ENCODE measurements at places on chromosomes 1 and 21.
A peak's percentile ranks its signal among the peaks of the same experiment; 100 is the strongest.

DNA sequence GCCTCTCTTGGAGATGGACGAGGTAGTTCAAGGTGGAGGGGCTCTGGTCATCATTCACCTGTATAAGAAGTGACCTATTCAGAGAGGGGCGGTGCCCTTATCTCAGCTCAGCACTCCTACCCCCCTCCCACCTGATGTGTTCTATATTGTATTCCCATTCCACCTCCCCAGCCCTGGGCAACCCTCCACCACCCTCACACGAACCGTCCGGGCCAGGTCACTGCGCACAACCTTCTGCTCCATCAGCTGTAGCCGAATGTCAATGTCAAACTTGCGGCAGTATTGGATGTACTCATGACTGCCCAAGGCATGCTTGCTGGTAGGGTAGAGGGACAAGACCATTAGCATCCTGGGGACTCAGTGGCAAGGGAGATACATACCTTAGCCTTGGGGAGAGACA is 34.3 kb downstream of the PIK3C2B start:
- DNase-seq = no peak

DNA sequence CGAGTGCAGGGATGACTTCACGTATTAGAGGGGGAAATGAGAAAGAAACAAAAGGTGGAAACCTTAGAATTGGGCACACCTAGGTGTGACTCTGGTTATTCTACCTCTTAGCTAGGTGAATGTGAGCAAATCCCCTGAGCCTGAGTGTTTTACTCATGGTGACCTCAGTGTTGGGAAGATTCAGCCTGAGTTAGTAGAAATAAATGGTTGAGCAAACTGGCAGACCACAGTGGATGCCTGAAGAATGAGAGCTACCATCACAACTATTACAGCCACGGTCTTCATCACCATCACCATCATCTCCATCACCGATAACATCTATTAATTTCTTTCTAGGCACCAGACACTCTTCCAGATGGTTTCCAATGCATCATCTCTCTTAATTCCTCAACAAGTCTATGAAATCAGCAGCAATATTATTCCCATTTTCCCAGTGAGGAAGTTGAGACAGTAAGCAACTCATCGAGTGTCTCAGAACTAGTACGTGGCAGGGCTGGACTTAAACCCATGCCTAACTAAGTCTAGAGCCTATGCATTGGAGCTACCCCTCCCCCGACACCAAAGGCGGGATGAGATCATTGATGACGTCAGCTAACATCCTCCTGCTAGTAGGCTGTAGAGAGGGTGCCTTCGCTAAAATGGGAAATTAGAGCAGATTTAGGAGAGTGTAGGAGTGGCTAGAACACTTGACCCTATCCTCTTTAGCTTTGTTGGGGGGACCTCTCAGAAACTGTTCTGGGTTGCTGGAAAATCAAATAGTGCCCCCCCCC is 7.9 kb upstream of the KAZN start:
- no peak for DNase-seq

- no peak for DNase-seq
Measured at GRCh38 chr1:113388017-113388620, 2.2 kb upstream of the MAGI3 start.

GRCh38 chr1:59007820-59008598 is 224.2 kb upstream of the JUN start:
- peak; percentile 7 for DNase-seq

DNA sequence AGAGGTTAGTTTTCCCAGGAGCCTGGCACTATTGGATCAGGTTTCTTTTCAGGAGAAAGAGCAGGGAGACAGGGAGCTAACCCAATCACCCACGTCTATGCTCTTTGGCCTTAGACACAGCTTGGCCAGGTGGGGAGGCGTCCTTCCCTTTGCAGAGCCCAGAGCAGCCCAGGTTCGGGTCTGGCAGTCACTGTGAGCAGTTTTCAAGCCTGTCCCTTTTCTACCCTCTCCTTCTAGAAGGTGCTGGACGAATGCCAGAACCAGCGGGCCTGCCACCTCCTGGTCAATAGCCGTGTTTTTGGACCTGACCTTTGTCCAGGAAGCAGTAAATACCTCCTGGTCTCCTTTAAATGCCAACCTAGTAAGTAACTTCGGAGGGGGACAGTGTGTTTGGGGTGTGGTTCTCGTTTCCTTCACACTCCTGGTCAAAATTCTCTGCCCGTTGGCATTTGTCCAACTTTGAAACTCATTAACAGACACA is 44.9 kb downstream of the EVA1C start:
- no peak for DNase-seq

DNA sequence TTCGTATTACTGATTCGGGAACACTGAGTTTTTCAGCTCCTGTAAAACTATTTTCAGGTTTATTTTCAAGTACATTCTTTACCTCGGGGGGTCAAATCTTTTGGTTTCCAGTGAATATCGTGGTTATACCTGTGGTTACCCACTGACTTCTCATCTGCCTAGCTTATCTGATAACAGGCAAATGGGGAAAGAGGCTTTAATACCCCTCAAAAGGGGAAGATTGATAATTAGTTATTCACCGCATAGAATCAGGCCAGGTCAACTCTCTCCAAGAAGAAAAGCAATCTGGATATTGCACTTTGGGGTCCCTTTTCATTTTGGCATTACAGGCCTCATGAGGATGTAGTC is 23.0 kb downstream of the RUNX1 start:
- no peak for DNase-seq

DNA sequence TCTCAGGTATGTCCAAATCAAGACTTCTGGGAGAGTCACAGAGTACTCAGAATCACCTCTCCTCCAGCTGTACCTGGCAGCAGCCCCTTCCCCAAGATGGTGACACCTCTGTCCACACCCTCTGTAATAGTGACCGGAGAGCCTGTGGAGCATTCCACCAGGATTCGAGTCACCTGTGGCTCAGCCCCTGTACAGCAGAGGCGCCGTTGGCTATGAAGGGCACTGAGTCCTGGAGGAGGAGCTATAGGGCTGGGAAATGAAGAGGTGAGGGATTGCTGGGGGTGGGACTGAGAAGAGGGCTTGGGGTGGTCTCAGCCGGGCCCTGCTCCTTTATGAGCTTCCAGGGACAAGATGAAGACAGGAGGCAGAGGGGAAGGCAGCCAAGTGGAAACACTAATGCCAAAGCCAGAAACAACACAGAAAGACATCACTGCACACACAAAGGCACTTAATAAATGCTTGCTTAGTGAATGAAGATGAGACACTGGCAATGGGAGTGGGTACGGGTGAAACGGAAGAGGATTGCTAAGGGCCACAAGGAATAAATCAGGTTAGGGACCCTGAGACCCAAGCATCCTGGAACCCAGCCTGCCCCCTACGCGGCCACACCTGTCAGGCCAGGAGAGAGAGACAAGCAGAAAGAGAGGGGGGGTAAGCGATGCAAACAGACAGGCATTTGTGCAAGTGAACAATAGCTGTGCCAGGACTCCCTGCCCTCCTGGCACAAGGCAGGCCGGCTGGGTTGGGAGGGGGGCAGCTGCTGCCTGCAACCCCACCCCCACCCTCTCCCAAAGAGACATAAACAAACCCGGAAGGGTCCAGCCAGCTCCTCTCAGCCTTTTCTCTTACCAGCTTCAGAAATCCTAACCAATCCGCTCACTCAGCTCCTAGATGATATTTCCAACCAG is 3.9 kb downstream of the ARHGEF2 start:
- no peak for DNase-seq

- DNase-seq = no peak
Measured at GRCh38 chr1:45892068-45892785, 88.8 kb downstream of the MAST2 start.

- no peak for DNase-seq
Measured at GRCh38 chr1:29282924-29283803, 46.8 kb downstream of the PTPRU start.

DNA sequence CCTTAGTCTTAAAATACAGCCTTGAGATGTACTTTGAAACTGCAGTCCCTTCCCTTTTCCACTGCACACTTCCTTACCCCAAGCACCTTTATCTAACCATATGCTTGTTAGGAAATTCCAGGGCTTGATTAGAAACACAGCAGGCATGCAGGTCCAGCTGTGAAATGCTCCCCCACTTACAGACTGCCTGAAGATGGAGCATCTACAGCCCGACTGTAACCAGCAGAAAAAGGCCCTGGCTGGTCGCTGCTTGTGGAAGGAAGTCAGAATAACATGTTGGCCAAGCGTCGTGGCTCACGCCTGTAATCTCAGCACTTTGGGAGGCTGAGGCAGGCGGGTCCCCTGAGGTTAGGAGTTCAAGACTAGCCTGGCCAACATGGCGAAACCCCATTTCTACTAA is 37.2 kb downstream of the VN1R5 start:
- no peak for DNase-seq

- DNase-seq = no peak
Measured at GRCh38 chr1:217418269-217419193, 212.4 kb downstream of the GPATCH2 start.

Data from activated T-helper 1 cell treated with anti-CD3 and anti-CD28 coated beads, Interleukin-12 subunit alpha, Interleukin-12 subunit beta, Interleukin-2, Interleukin-4 antibody, amounts not matched to agents 30 ng/mL and 10 ng/mL and 1 ng/mL, durations not matched to agents 14 hours and 24 hours and 36 hours (primary cell).